ENCODE measurements at places on chromosomes 4 and X.

- DNase-seq, result no peak
Observed at GRCh38 chr4:102608190-102608589, 107.0 kb downstream of the NFKB1 start.

DNA sequence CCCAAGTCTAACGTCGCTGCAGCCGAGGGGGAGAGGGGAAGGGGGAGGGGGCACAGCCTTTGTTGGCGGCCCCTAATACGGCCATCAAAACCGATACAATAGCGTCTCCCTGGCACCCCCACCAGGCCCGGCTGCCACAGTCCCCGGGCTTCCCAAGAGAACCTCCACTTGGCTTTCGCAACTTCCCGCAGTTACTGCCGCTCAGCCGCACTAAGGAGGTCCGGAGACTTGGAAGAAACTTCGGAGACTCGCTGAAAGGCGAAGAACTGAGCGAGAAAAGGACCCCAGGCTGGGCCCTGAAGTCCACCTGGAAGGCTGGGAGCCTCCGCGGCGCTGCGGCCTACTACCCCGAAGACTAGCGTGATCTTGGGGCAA is 2.8 kb downstream of the NKX6-1 start:
- DNase-seq, result no peak

- DNase-seq, result no peak
Observed at GRCh38 chrX:115183980-115184379, 5.2 kb upstream of the RBMXL3 start.

GRCh38 chr4:24456431-24456830 is 127.9 kb downstream of the DHX15 start:
- no peak for DNase-seq
